ENCODE measurements at places on chromosomes 12 and 14.

DNA sequence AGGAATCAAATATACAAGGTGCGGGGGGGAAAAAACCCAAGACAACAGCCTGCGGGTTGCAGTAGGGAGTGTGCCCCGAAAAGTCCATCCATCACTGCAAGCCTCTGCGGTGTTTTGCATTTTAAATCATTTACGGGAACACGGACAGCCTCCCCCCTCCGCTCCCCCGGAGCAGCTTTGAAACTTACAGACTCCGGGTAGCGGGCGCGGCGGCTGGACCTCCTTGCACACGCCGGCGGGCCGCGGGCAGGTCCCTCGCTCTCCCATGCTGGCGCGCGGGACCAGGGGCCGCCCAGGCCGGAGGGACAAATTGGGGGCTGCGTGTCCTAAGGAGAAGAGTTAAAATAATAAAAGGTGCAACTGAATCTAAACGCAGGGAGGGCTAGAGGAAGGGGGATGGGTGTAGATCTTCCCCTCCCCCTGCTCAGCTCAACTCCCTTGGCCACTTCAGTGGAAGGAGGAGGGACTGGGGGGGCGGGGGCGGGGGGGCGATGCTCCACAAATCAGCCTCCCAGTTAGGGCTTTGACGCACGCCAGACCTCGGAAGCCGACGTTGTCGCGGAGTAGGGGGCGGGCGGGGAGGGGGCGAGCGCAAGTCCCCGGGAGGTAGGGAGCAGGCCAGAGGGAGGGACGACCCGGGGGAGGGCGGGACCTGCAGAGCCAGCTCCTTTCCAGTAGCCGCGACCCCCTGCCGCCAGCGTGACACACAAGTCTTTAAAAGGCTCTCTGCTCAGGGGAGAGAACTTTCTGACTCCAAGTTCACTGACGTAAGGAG is at the start of gene KCNJ8:
KCNJ8 (minus strand) TSS at position 349 of the 775 bp plus-strand sequence. CDS start 1,090 bp downstream, outside the sequence.
- peak; percentile 66 for DNase-seq

GRCh38 chr12:20527417-20528163 is 159.3 kb downstream of the PDE3A start:
- DNase-seq: no peak

DNA sequence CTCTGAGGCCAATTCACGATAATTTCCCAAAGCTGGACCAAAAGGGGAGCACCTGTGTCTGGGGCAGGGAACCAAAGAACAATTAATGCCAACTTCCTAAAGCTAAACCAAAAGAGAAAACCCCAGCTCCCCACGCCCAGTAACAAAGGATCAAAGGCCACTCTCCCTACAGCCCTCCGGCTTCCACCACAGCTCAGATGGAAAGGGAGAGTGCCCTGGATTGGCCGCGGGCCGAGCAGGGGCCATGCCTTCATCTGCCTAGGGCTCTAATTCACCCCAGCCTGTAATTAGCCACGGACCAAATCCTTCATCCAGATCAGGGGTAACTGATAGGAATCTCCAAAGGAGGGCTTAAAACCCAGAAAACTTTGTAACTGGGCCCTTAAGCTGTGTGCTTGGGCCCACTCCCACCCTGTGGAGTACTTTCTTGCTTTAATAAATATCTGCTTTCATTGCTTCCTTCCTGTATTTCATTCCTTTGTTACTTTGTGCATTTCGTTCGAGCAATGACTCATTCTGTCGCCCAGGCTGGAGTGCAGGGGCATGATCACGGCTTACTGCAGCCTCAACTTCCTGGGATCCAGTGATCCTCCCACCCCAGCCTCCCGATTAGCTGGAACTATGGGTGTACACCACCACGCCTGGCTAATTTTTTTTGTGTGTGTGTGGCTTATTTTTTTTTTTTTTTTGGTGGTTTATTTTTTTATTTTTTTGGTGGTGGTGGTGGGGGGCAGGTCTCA is 65.5 kb upstream of the PPP4R3A start:
- no peak for DNase-seq

- no peak for DNase-seq
Observed at GRCh38 chr14:56150645-56151345, 32.6 kb downstream of the PELI2 start.

- DNase-seq: no peak
Observed at GRCh38 chr12:52319097-52319496, 2.1 kb downstream of the KRT83 start.

GRCh38 chr12:1630133-1630826 is 1.2 kb downstream of the WNT5B start:
- peak; percentile 32 for DNase-seq

- no peak for DNase-seq
Observed at GRCh38 chr12:114670291-114670980, 13.5 kb downstream of the TBX3 start.

- no peak for DNase-seq
Observed at GRCh38 chr12:56546680-56547079, 25.1 kb downstream of the RBMS2 start.

DNA sequence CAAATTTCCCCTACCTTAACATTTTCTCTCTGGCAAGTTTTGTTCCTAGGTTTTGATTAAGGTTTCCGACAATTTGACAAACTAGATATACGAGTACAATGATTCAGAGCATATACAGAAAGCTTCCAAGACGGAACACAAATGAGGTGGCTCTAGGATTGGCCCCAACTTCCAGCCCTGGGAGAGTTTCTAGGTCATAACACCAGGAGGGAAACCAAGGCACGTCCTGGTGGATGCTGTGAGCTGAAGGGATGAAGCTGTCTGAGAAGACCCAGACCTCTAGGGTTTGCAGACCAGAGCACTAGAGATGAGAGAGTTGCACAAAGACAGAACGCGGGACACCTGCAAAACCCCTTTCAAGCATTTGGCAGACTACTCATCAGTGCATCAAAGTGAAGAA is 51.5 kb upstream of the CAND1 start:
- no peak for DNase-seq

DNA sequence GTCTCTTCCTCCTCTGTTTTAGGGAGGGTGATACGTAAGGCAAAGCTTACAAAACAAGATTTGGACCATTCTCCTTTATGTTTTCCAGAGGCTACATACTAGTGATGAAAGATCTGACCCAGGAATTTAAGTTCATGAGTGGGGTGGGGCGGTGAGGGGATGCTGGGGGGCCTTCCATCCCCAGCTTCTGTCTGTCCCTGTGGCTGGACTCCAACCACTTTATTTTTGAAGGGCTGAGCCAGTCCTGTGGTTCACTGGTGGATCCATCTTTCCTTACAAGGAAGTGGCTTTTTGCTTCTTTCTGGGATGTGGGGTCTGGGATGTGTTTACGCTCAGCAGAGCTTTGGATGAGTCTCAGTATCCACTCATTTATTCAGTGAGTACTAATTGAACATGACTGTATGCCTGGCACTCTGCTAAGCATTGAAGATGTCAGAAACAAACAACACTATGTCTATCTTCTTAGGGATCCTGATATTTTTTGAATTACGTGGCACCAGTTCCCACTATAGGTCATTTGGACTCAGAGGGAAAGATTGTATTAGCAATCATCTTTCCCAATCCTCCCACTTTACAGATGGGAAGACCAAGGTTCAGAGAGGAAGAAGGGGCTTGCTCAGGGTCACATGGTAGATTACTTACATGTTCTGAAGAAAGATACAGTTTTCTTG is 291.8 kb upstream of the TBX3 start:
- DNase-seq: no peak

DNA sequence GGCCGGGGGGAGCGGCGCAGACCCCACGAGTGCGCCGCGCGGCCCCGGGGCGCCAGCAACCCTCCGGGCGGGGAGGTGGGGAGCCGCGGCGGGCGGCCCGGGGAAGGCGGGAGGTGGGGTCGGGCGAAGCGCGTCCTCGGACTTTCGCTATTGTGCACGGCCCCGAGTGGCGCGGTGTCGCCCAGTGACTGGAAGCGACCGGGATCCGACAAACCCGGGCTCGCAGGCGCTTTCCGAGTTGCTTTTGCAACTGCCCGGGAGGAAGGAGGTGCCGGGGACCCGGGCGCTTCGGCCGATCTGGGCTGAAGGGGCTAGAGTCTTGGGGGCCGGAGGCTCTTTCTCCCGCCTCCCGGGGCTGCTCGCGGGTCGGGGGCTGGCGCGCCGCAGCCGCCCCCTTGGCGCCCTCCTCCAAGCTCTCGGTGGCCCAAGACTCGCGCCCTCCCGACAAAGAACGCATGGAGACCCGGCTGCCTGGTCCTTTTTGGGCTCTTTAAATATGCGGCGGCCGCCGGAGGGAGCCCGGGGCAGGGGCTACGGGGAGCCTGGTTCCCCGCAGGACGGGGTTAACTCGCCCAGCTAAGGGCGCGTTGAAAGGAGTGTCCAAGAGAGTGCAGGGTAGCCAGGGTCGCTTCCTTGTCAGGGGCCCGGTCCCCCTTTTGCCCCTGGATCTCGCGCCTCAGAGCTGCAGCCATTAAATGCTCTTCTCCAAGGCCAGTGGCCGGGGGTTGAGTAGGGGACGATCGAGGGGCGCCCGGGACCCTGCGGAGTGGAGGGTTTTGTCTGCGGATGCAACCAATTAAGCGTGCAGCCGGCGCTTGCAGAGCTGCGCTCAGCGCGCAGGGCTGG is 1.4 kb downstream of the HMGA2 start:
- no peak for DNase-seq

DNA sequence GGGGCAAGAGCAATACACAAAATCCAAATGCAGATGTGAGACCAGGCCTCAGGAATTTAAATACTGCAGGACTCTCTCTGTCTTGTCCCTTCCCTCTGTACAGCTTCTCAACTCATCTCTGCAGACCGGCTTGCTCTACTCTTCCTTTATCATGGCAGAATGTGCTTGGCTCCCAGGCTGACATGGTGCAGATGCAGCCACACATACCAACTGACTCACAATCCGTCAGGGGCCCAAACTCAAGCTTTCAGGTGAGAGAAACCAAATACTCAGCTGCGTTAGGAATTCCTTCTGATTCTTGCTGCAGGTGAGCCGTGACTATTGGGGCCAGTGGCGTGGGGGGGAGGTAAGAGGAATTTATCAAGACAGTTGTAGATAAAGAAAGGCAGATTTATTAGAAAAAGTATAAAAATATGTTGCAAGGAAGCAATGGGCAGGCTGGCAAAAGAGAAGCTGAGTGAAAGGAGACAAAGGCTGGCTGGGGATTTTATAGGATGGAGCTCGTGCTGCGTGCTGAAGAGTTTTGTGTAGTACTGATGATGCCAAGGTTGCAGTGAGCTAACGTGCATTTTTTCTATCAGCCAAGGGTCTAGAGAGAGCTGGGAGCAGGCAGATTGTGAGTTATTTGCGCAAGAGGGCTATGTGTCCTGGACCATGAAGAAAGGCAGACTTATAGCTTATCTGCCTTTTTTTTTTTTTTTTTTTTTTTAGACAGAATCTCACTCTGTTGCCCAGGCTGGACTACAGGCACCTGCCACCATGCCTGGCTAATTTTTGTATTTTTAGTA is 5.0 kb upstream of the LGALS3 start:
- DNase-seq: no peak

GRCh38 chr12:109772622-109773321 is 59.1 kb downstream of the FAM222A start:
- no peak for DNase-seq

GRCh38 chr14:103118018-103118662 is 5.1 kb upstream of the TNFAIP2 start:
- peak; percentile 22 for DNase-seq

DNA sequence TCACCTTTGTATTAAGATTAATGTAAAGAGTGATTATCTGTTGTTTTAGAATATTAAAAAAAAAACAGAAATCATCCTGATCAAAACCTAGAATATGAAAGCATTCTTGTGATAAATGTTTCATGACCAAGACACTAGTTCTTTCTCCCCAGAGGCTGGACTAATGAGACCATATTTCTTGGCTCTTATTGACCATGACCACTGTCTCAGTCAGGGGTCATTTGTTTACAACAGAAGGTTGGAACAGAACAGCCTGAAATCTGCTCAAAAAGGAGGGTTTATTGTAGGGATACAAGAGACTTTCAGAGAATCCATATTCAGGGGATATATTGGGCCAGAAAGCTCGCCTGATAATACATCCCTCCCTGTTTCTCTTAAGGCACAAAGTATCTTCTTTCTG is 87.7 kb downstream of the TMEM30B start:
- no peak for DNase-seq

- DNase-seq: no peak
Observed at GRCh38 chr12:5827591-5827990, 117.5 kb downstream of the ANO2 start.

- no peak for DNase-seq
Observed at GRCh38 chr12:59698600-59698999, 102.8 kb downstream of the SLC16A7 start.

DNA sequence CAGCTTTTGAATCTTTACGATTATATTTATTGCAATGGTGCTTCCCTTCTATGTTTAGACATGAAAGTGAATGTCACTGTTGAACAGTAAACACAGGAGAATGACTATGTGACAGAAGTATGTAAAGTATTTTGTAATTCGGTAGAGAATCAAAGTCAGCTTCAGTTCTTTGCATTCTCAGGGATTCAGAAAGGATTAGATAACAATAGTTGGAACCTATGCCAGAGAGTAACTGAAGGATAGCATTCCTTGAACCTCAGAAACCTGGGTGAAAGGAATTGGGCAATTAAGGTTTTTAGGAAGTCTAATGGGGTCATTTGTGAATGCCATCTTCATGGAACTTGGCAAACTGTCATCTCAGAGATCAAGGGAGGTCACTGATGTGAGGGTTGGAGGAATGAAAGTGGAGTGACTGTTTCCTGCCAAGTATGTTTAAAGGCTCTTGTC is 305.3 kb upstream of the DDHD1 start:
- no peak for DNase-seq

DNA sequence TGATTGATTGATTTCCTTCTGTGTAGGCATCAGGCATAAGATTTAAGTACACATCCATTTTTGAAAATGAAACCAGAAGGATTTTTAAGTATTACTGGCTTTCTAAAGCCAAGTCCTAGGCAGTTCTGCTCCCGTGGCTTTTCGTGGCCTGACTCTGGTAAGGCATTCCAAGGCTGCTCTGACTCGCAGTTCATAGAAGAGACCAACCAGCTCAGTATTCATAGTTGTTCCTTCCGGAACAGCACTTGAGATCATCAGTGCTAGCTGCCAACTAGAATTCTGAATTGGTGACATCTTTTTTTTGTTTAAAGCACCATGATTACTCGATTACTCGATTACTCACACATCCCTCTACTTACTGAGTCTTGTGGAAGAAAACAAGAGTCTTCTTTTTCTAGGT is 25.9 kb downstream of the SUDS3 start:
- no peak for DNase-seq

GRCh38 chr12:2893007-2893406 is 2.3 kb downstream of the TULP3 start:
- no peak for DNase-seq

GRCh38 chr14:71497645-71498086 is 434.6 kb upstream of the RGS6 start:
- no peak for DNase-seq

- no peak for DNase-seq
Observed at GRCh38 chr14:21089877-21090193, 8.6 kb downstream of the ZNF219 start.

- no peak for DNase-seq
Observed at GRCh38 chr12:78002878-78003277, 172.2 kb downstream of the NAV3 start.

GRCh38 chr14:94673071-94673470 is 60.9 kb downstream of the SERPINA3 start:
- DNase-seq: no peak

Measured in hypothalamus (tissue), 51 donors.